ENCODE measurements at places on chromosomes 5 and 9.

DNA sequence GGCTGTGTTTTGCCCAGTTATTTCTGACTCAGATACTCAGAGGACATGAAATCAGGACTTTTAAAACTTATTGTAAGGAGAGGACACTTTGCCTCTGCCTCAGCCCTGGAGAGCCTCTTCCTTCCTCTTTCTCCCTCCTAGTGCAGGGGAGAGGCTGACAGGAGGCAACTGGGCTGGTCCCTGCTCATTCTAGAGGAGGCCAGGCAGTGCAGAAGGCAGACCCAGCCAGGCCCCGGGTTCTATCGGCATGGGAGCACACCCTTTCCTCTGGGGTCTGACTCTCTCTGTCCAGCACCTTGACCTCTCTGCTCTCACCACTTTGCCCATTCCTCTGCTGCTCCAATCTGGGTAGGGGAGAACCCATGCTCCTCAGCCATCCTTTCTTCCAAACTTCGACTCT lies 16.0 kb upstream of the SMIM32 start:
- DNase-seq = no peak

DNA sequence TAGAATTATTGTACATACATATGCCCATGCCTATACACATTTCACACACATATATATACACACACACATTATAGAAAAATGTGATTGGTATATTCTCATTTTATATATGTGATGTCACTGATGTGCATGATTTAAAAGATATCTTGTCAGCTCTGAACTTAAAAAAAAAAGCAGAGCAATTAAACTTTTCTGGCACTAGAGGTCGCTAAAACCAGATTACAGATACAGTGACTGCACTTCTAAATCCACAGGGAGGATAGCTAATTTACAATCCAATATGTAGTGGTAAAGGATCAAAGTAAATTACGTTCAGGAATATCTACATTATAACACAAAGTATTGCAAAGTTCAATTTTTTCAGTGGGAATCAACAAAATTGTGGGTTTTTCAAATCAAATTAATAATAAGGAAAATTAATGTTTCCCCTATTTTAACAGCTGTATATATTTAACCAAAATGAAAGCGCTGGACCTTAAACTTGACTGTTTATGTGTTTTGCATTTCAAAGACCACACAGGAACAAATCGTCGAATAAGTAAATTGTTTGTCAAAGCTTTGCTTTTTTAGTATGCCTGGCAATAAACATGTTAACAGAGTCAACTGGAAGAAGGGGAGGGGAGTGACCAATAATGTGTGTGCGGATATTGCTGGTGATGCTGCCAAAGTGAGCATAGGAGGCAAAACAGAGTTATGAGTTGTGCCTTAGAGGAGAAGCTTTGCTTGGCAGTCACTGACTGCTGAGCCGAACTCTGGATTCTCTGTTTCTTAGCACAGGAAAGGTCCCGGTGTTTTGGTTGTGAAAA lies 1201.4 kb upstream of the C9orf72 start:
- DNase-seq = no peak

DNA sequence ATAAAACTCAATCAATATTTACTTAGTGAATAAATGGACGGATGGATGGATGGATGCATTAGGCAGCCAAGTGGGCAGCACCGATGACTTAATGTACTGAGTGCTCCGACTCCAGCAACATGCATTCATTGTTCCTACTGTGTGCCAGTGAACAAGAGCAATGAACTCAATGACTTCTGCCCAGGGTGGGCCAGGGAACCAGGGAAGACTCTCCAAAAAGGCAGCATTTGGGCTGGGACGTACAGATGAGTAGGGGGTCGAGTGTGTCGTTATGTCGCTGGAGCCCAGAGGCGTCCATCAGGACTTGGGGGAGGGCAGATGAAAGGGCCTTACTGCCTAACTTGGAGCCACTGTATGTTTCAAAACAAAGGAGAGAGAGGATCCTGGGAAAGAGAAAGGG lies 126.4 kb downstream of the KCNIP1 start:
- DNase-seq = no peak

- DNase-seq = peak; percentile 53
Measured at GRCh38 chr5:71475788-71476384, 20.4 kb downstream of the BDP1 start.

GRCh38 chr5:172904643-172905345 lies 54.4 kb upstream of the RPL26L1 start:
- DNase-seq = no peak

DNA sequence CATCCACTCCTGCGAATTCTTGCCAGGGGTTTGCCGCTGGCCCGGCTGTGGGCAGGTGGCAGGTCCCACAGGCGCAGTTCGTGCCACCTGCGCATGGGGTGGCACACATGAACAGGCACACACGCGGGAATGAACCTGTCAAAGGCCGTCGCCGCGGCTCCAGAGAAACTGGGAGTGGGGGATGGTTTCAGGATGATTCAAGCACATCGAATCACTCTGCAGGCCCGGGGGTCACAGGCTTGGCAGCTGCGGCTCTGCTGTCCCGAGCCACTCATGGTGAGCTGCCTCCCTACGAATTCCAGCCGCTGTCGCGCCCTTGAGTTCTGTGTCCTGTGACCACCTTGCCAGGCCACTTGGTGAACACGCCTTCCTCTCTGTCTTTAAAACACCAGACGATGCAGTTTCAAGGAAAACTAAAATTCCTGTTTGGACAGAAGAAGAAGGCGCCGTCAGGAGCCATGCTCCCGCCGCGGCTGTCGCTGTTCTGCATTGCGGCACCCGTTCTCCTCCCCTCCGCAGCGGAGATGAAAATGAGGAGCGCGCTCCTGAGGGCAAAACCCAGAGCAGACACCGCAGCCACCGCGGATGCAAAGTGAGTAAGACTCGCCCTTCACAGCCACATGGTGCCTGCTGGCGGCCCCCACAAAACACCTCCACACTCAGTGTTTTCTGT lies 15.4 kb upstream of the EXOC3 start:
- no peak for DNase-seq

DNA sequence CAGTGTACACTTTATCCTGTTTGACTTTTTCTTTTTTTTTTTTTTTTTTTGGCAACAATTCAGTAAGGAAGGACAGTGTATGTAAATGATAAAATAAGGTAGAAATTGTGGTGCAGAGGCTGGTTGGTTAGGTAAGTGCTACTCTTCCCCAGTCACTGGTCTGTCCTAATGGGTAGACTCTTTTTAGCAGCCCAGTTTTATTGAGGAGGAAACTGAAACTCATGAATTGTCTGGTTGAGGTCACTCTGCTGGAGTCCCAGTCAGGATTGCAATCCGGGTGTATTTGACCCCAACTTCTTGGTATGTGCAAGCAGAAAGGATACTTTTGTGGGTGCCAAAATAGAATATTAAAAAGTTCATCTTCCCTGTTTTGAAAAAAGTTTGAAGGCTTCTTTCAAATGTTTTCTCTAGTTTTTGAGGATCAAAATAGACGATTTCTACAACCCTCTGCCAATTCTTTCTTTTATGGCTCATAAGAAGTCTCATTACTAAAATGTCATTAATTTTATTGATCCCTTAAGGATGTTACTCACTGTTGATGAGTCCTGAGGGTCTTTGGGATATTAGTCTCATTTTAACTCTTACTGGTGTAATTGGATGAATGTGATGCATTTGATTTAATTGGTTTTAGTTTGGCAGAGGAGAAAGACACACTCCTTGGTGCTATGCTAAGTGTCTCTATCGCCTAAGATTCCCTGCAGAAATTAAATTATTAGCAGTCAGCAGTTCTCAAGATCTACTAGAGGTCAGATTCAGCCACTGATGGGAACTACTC lies 171.9 kb downstream of the KDM4C start:
- DNase-seq = no peak

DNA sequence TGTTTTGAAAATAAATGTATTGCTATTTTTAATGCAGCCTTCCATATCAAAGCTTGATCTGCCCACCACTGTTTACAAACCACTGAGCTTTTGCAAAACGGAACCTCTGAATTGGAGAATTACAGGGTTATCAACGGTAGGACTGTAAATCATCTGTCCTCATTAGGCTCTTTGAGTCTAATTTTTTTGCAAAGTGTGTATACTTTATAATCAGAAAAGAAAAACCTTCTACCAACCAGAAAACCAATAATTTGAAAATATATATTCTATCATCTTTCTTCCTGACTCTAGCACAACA lies 6.8 kb upstream of the SLC2A8 start:
- no peak for DNase-seq

DNA sequence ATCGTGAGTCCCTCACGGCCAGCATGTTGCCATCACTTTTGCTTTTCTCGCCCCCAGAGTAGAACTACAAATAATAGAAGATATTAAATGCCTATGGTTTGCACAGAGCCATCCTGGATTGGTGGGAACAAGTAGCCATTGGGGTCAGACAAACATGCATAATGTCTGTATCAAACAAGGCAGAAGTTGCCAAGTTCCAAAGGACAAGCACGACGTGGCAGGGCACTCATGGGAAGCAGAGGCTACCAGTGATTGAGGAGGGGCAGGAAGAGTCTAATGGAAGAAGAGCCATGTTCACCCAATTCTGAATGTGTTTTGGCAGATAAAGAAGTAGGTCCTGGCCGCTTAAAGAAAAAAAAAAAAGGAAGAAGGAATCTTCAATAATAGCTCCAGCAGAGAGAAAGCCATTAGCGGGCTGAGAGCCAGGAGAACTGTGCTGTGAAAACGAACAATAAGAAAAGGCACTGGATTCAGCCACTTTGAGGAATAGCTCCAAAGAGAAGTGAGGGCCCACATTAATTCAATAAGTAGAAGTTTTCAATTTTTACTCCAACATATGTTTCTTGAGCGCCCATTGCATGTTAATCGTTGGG lies 153.7 kb upstream of the ADCY2 start:
- DNase-seq = no peak

GRCh38 chr9:111920531-111920930 lies 23.9 kb downstream of the UGCG start:
- no peak for DNase-seq

DNA sequence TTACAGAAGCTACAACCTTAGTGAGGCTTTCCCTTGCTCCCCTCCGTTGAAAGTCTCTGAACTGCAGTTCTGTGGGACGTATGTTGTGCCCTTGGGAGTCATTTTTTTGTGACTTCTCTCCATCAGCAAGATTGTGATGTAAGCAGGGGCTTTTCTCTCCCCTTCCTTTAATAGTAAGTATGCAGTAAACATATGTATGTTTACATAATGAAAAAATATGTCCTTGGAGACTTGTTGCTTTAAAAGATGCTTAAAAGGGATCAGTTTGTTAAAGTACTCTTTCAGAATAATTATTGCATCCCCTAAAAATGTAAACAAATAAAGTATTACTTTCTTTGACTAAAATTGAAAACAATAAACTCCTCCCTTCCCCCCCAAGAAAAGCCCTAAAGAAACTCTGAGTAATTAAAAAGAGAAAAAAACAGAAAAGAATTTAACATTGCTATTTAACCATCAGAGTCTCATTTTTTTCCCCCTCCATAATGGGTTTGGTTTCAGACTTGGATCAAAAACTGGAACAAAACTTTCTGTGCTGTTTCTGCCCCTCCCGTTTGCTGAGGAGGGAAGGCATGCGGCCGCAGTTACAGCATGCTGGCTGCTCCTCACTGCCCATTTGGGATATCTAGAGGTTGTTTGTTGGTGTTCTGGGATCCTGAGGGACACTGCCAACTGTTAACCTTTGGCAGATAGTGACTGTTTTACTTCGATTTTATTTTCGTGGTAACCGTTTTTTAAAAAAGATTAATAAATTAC lies 40.2 kb downstream of the TRIO start:
- DNase-seq = no peak

- no peak for DNase-seq
Measured at GRCh38 chr9:38700695-38701094, 19.2 kb downstream of the FAM240B start.

DNA sequence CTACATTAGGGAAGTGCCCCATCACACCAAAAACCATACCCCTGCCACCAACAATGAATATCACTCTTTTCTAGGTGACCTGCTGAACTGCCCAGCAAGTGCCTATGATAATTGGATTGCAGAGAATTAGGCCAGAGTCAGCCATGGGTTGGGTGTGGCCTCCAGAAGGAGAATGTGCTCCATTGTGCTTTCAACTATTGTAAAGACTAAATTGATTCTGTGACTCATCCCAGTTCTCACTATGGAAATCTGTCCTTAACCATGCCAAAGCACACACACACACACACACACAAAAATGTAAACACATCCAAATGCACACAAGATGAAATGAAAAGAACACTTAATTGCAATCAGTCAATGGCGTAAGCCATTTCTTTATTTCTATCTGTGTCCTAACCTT lies 25.7 kb downstream of the DRD1 start:
- DNase-seq = no peak

DNA sequence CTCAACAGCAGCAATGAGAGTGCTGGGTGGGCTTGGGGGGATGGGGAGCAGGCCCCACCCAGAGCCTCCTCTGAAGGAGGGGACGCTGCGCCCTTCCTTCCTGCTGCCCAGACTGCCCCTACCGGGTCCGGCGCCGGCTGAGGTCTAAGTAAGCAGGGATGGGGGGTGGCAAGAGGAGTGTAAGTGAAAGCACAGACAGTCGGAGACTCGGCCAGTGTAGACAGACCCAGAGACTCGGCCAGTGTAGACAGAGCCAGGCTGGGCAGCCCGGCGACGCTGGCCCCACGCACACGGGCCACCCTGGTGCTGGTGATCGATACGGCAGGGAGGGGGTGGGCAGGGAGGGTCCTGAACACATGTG lies 7.4 kb upstream of the ENTPD8 start:
- no peak for DNase-seq

GRCh38 chr9:83327323-83327722 lies 210.9 kb downstream of the FRMD3 start:
- DNase-seq = no peak

- DNase-seq = no peak
Measured at GRCh38 chr9:117224695-117225094, 190.2 kb downstream of the ASTN2 start.

- DNase-seq = no peak
Measured at GRCh38 chr9:17481565-17481964, 97.3 kb upstream of the SH3GL2 start.
